ENCODE measurements at places on chromosomes 5 and 9.

DNA sequence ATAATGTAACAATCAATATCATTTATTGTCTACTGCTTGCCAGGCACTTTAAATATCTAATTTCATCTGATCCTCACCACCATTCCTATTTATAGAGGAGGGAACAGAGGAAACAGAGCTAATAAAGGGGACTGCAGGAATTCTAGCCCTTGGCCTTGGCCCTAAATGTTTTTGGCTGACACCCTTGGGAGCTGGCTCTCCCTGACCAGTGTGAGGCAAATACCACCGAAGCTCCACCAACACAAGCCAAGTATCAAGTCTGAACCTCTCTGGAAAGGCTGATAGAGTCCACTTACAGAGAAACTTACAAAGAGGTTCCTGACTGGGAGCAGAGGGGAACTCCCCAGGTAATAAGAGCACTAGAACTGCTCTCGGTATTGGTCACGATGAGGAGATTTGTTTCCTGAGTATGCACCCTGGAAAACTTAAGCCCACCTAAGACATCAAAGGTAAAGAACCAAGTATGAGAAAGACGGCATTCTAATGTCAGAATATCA, 243.1 kb upstream of the PANK3 start:
- DNase-seq = no peak

DNA sequence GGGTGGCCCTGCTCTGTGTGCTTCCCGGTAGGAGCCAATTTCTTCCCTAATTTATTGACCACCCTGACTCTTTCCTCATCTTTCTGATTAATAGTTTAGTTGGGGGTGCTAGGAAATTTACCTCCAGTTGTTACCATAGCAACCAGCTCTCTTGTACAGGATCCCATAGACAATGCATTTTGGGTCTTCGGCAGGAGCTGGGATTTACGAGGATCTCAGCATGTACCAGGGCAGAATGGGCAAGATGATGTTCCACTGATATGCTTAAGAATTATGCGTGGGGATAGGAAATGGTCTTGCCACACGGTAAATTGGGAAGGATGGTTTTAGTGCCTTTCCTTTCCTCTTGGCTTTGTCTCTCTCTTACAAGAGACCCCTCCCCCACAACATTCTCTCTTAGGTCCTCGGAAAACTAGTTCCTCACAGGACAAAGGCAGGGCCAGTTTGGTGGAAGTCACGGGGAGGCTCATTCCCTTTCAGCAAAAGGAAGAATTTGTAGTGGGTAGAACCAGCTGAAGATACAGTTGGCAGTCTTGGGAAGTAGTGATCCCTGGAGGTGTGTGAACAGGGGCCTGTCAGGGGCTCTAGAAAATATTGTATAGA, 133.4 kb upstream of the SHB start:
- DNase-seq = no peak

- DNase-seq = no peak
These were observed 30.7 kb upstream of the GPX3 start for GRCh38 chr5:150989695-150990094.

DNA sequence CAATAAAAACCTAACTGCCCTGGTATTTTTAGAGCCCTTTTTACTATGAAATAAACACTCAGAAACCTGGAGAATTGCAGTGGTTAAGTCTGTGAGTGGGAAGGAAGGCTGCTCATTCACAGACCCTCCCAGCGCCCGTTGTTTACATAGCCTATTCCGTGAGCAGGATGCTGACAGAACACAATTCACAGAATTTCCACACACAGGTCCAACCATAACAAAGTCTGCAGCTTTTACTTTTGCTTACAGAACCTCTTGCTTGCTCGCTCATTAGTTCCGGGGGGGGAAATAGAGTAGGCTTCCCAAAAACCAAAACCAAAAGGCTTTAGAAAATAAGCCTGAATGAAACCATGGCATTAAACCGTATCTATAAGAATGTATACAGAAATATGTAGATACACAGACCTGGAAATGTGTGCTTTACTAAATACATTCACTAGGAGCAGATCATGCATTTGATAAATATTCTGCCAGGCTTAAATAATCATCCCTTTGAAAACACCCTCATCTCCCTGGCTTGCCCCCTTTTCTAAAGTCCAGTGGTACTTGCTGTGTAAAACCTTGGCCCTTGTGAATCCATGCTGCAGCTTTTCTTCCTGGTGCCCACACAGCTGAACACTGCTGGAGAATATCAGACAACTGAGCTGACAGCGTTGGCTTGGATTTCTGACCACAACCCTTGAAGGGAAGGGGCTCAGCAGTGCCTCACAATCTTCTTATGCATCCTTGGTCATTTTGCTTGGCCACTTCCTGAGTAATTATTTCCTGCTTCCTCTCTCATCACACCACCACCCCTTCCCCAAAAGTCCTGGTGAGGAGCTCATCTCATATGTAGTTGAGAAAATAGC, 128.0 kb downstream of the FANCC start:
- no peak for DNase-seq

GRCh38 chr9:18824095-18824666, 208.8 kb downstream of the SAXO1 start:
- DNase-seq = no peak

- no peak for DNase-seq
These were observed 598.1 kb downstream of the DNAH5 start for GRCh38 chr5:13346401-13346800.
